GF-D8 (cell line): ENCODE measurements at places on chromosomes 2 and 18.
A peak's percentile ranks its signal among the peaks of the same experiment; 100 is the strongest.

GRCh38 chr2:6254441-6254840 lies 562.3 kb downstream of the SOX11 start:
- no peak for DNase-seq

DNA sequence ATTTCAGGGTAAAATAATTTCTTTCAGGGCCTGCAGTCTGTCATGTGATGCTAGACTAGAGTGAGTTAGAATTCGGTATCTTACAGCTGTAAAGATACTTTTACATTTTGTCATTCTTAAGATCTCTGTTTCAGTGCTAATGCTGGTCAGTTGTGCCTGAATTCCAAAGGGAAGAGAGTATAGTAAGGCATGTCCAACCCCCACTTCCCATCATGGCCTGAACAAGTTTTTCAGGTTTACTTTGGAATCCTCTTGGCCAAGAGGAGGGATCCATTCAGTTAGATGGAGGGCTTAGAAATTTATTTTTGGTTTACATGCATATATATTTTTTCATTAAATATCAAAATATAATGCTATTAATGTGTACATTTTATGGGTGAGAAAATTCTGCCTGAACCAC lies 596.6 kb downstream of the XIRP2 start:
- no peak for DNase-seq

GRCh38 chr2:111028720-111029119 lies 92.0 kb upstream of the BCL2L11 start:
- DNase-seq, result no peak

GRCh38 chr2:110848519-110849030 lies 116.2 kb downstream of the ACOXL start:
- DNase-seq, result no peak

- no peak for DNase-seq
Observed at GRCh38 chr2:140349695-140350094, 1569.5 kb upstream of the NXPH2 start.

- DNase-seq, result no peak
Observed at GRCh38 chr18:46028536-46028891, 43.5 kb downstream of the PSTPIP2 start.

- no peak for DNase-seq
Observed at GRCh38 chr18:56326336-56327072, 311.9 kb downstream of the TXNL1 start.

- no peak for DNase-seq
Observed at GRCh38 chr2:226308323-226308680, 491.3 kb downstream of the IRS1 start.

DNA sequence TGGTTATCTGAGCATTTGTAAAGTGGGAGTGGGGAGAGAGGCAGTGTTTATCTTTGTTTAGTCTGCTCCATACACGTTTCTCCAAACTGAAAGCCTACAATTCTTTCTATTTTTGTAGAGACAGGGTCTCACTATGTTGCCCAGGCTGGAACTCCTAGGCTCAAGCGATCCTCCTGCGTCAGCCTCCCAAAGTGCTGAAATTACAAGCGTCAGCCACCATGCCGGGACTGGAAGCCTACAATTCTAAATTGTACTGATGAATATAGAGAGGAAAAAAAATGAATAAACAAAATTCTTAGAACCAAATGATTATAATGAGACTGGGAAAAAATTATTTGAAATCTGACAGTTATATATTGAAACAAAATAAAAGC lies 1.4 kb upstream of the ZFAND2B start:
- DNase-seq, result no peak

GRCh38 chr2:46650556-46651001 lies 171.2 kb downstream of the TMEM247 start:
- DNase-seq, result peak; percentile 27

- no peak for DNase-seq
Observed at GRCh38 chr2:207138627-207139297, 27.0 kb downstream of the KLF7 start.

- no peak for DNase-seq
Observed at GRCh38 chr2:144211826-144212225, 308.1 kb downstream of the ZEB2 start.

DNA sequence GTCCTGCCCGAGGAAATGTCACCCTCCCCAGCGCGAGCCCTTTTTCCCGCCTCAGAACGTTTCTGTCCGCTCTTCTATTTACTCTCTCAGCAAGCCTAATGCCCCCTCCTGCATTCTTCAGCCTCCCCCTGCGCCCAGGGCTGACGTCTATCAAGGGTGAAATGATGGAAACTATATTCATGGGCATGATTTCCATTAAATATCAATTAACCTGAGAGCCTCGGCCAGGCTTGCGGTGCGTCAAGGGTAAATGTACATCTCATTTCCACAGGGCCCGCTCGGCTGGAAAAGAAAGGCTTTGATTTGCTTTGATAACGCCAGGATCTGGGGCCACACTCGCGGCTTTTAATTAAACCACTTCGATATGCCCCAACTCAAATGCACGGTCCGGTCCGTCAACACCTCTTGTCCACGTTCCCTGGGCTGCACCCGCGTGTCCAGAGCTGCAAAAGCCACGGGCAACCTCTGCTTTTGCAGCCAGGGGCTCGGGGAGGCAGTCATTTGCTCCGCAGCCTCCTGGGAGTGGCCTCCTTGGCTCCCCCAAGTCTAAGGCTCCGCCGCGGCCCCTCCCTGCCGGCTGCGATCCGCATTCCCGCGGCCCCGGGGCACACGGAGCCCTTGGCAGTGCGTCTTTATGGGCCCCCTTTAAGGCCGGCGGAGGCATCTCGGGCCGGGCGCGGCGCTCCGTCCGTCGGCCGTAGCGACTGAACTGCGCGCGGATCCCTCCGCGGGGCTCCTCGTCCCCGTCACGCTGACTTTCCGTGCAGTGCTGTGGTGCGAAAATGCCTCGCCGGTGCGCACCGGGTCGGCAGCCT lies at the start of gene HOXD8:
Gene HOXD8, plus strand, starts transcription at position 724 of the 815 bp plus-strand sequence. CDS start 662 bp downstream, outside the sequence.
- DNase-seq, result no peak

- DNase-seq, result no peak
Observed at GRCh38 chr2:195468771-195469170, 188.3 kb upstream of the SLC39A10 start.

- DNase-seq, result no peak
Observed at GRCh38 chr2:220708366-220708765, 863.7 kb downstream of the EPHA4 start.

DNA sequence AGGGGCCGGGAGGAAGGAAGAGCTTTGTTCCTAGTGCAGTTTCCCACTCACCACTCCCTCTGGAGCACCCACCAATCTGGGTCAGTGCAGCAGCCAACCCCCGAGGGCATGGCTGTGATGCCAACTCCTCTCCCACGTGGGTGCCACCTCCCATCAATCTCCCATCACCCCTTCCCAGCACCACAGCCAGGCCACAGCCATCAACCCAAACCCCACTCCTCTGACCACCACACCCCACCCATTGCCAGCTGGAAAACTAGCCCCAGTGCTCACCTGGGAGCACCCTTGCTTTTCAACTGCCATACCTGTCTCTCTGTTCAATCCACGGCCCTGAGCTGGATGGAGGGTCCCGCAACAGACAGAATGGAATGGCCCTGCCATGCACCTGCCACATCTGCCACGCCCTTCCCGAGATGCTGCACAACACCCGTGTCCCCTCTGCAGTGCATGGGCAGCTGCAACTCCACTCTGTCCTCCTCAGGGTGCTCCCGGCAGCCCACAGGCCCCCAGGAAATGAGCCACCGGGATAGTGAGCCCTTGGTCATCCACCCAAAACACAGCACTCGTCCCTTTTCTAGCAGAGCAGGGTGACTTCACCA lies 112.4 kb upstream of the ID2 start:
- DNase-seq, result no peak

- DNase-seq, result no peak
Observed at GRCh38 chr2:55169359-55169758, 62.7 kb downstream of the CLHC1 start.

- DNase-seq, result no peak
Observed at GRCh38 chr2:196681510-196681909, 42.0 kb downstream of the CCDC150 start.
